ENCODE measurements at places on chromosomes 2 and 18. TPM values are rescaled to one million over a fixed set of nuclear protein-coding genes. Genes with fewer than 3 reads are reported as not detected.
A peak's percentile ranks its signal among the peaks of the same experiment; 100 is the strongest.

The EML6 gene
- total RNA-seq: 1.1 TPM

DNA sequence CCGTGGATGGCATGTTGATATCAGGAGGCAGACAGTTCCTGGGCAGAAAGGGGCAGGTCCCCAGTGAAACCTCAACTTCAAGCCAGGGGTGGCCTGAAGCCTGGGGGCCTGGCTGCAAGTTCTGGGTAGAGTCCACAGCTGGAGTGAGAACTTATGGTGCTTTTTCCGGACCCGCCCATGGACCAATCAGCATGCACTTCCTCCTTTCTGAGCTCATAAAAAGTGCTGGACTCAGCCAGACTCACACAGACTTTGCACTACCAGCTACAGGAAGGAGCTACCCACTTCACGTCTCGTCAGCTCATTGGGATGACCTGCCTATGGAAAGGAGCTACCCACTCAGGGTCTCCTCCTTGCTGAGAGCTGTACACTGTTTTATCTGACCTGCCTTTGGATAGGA is 183.1 kb upstream of the MC4R start:
- H3K4me1 ChIP-seq: no peaks in the 10 kb centered on the region
- no peak overlapping the region for H3K4me3 ChIP-seq
- no peak overlapping the region for H3K27ac ChIP-seq
- no peaks in the 10 kb centered on the region for H3K36me3 ChIP-seq
- no peak for DNase-seq

- no peaks in the 10 kb centered on the region for H3K36me3 ChIP-seq
- peak; percentile 77 for DNase-seq
- H3K27me3 ChIP-seq: no peaks in the 10 kb centered on the region
- no peaks in the 10 kb centered on the region for H3K4me1 ChIP-seq
- H3K27ac ChIP-seq: peak overlapping the region; percentile 89
Measured at GRCh38 chr18:63237881-63238692, 81.5 kb downstream of the BCL2 start.

GRCh38 chr2:199704358-199705238 is 146.4 kb downstream of the FTCDNL1 start:
- H3K4me3 ChIP-seq: no peak overlapping the region
- no peaks in the 10 kb centered on the region for H3K36me3 ChIP-seq
- H3K4me1 ChIP-seq: no peaks in the 10 kb centered on the region
- no peaks in the 10 kb centered on the region for H3K27me3 ChIP-seq
- DNase-seq: peak; percentile 79
- H3K27ac ChIP-seq: no peak overlapping the region

- H3K4me1 ChIP-seq: no peaks in the 10 kb centered on the region
- H3K36me3 ChIP-seq: no peaks in the 10 kb centered on the region
- H3K27ac ChIP-seq: no peak overlapping the region
- DNase-seq: no peak
- H3K4me3 ChIP-seq: no peak overlapping the region
Measured at GRCh38 chr2:144704709-144705095, 184.8 kb upstream of the ZEB2 start.

DNA sequence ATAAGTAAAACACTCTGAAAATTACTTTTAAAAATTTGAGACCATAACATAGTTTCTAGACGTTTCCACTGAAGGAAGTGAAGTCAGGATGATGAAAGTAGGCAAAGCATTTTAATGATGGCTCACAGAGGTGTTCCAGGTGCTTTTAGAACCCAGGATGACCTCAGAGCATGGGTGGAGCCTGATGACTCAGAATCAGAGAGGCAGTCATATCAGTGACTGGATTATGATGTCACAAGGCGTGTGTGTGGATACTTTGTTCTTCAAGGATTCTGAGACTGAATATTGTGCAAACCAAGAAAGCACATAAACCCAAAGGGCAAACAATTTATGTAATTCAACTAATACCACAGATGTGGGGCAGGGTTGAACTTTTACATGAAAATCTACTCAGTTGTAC is 208.0 kb upstream of the FBXO11 start:
- no peak overlapping the region for H3K27ac ChIP-seq
- H3K4me1 ChIP-seq: peaks cover 12% of the 10 kb centered on the region
- DNase-seq: no peak
- H3K36me3 ChIP-seq: no peaks in the 10 kb centered on the region
- H3K4me3 ChIP-seq: no peak overlapping the region
- H3K27me3 ChIP-seq: no peaks in the 10 kb centered on the region

GRCh38 chr2:108621687-108622681 is 87.7 kb downstream of the LIMS1 start:
- peaks cover 16% of the 10 kb centered on the region for H3K4me1 ChIP-seq
- no peaks in the 10 kb centered on the region for H3K36me3 ChIP-seq
- H3K27ac ChIP-seq: peak overlapping the region; percentile 21
- peak overlapping the region; percentile 77 for H3K4me3 ChIP-seq
